Right renal cortex interstitium (tissue), 3 donors: ENCODE measurements at places on chromosomes 4 and X. TPM values are rescaled to one million over a fixed set of nuclear protein-coding genes. Genes with fewer than 3 reads are reported as not detected.

The EVC2 gene
- polyA plus RNA-seq, result 9.0 TPM

The LIMCH1 gene
- polyA plus RNA-seq, result 107 TPM

The HPGD gene
- 40.2 TPM for polyA plus RNA-seq

The ODAM gene
- polyA plus RNA-seq, result 2.1 TPM

The CEP44 gene
- polyA plus RNA-seq, result 20.5 TPM

The CCDC120 gene
- polyA plus RNA-seq, result 8.9 TPM

The POU3F4 gene
- polyA plus RNA-seq, result 7.5 TPM

The FABP2 gene
- 0.85 TPM for polyA plus RNA-seq

The CTPS2 gene
- 35.6 TPM for polyA plus RNA-seq
